Activated CD4-positive, alpha-beta T cell treated with anti-CD3 and anti-CD28 coated beads, Interleukin-2, amount 10 ng/mL, durations not matched to agents 24 days and 14 days (primary cell): ENCODE measurements at places on chromosomes 1 and 21. TPM values are rescaled to one million over a fixed set of nuclear protein-coding genes. Genes with fewer than 3 reads are reported as not detected.
A peak's percentile ranks its signal among the peaks of the same experiment; 100 is the strongest.

Gene RGS1
- 5.1 and 6.4 TPM in 2 replicates for total RNA-seq

Gene MKNK1
- total RNA-seq: 41.8 and 42.5 TPM in 2 replicates

DNA sequence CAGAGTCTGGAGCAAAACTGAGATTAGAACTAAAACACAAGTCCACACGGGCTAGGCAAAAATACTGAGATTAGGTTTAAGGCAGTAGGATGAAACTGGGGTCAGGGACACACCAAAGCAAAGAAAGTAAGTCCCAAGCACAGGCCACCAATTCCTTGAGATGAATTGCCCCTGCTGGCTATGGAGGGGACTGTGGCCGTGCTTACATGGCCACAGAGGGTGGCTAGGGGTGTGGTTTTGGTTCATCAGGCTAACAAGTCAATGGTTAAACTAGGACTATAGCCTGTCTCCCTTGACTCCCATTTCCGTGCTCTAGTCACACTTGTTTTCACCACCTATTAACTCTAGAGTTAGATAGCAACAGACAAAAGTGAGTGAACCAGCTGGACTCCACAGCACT, 394.8 kb downstream of the PBX1 start:
- no peak overlapping the region for H3K27ac ChIP-seq
- H3K36me3 ChIP-seq: no peaks in the 10 kb centered on the region
- no peak overlapping the region for H3K4me3 ChIP-seq
- DNase-seq: no peak

- no peak overlapping the region for H3K27ac ChIP-seq
- H3K4me1 ChIP-seq: no peaks in the 10 kb centered on the region
- H3K27me3 ChIP-seq: no peaks in the 10 kb centered on the region
- DNase-seq: no peak
- H3K36me3 ChIP-seq: no peaks in the 10 kb centered on the region
Observed at GRCh38 chr1:3321559-3322449, 132.7 kb upstream of the ARHGEF16 start.

DNA sequence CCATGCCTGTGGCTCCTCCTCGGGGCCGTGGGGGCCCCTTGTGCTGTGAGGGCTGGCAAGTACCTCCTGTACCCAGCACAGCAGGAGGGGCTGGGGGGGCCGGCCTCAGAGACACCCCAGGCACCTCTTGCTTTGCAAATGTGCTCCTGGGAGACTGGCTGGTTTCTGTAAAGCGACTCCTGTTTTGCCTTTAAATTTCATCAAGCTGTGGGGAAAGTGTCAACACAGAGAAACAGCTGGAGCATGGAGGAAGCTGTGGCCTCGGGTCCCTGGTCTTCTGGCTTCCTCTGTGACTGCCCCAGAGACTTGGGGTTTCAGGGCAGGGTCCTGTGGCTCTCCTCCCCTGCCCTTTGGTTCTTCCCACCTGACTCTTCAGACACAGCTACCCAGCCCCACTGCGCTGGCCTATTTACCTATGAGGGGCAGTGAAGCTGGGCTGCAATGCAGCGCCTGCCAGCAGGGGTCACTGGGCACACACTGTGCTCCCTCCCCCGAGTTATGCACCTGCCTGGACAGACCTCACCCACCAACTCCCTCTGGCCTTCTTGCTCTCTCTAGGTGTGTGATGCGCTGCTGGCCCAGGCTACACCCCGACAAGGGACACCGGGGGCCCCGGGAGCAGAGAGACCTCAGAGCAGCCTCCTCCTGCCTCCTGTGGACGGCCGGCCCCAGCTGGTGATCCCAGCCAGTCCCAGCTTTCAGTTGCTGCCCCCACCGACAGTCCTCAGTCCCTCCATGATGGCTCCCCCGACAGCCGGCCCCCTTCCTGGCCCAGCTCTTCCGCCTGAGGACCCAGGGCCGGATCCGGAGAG, 17.6 kb upstream of the PEX10 start:
- no peaks in the 10 kb centered on the region for H3K27me3 ChIP-seq
- H3K36me3 ChIP-seq: no peaks in the 10 kb centered on the region
- H3K4me3 ChIP-seq: no peak overlapping the region
- H3K27ac ChIP-seq: no peak overlapping the region
- no peak for DNase-seq

DNA sequence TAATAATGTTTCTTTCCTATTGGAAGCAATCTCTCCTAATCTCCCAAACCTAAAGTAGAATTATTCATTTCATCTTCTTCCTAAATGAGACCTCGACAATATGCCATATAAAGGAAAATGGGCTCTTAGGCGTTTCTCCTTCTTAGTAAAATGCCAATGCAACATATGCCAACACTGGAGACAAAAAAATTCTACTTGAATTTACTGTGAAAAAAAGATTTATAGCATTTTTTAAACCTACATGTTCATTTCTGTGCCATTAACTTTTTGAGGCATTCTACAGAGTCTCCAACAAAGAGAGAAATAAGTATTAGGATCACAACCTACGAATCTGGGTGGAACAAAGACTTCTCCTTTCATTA, 1.3 kb downstream of the WDR47 start:
- H3K27ac ChIP-seq: peak overlapping the region; percentile 85
- DNase-seq: no peak
- peaks cover 2% of the 10 kb centered on the region for H3K36me3 ChIP-seq
- H3K4me1 ChIP-seq: peaks cover 15% of the 10 kb centered on the region
- H3K27me3 ChIP-seq: peaks cover 7% of the 10 kb centered on the region

- no peak for DNase-seq
- no peaks in the 10 kb centered on the region for H3K4me1 ChIP-seq
- peaks cover 2% of the 10 kb centered on the region for H3K36me3 ChIP-seq
- H3K4me3 ChIP-seq: no peak overlapping the region
Observed at GRCh38 chr1:42979036-42979430, 20.4 kb upstream of the SLC2A1 start.

DNA sequence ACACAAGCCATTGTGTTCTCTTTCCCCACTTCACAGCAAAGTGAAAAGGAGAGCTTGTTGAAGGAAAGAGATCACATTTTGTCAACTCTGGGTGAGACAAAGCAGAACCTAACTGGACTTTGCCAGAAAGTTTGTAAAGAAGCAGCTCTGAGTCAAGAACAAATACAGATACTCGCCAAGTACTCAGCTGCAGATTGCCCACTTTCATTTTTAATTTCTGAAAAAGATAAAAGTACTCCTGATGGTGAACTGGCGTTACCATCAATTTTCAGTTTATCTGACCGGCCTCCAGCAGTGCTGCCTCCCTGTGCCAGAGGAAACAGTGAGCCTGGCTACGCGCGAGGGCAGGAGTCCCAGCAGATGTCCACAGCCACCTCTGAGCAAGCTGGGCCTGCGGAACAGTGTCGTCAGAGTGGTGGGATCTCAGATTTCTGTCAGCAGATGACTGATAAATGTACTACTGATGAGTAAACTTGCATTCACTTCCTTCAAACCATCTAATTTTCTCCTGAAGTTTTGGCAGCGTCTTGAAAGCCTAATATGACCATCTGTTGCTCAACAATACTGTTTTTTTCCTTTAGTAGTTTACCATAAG, 43.7 kb downstream of the BACH1 start:
- H3K36me3 ChIP-seq: peaks cover 25% of the 10 kb centered on the region
- no peaks in the 10 kb centered on the region for H3K27me3 ChIP-seq
- H3K4me1 ChIP-seq: peaks cover 27% of the 10 kb centered on the region
- DNase-seq: no peak
- H3K4me3 ChIP-seq: no peak overlapping the region

DNA sequence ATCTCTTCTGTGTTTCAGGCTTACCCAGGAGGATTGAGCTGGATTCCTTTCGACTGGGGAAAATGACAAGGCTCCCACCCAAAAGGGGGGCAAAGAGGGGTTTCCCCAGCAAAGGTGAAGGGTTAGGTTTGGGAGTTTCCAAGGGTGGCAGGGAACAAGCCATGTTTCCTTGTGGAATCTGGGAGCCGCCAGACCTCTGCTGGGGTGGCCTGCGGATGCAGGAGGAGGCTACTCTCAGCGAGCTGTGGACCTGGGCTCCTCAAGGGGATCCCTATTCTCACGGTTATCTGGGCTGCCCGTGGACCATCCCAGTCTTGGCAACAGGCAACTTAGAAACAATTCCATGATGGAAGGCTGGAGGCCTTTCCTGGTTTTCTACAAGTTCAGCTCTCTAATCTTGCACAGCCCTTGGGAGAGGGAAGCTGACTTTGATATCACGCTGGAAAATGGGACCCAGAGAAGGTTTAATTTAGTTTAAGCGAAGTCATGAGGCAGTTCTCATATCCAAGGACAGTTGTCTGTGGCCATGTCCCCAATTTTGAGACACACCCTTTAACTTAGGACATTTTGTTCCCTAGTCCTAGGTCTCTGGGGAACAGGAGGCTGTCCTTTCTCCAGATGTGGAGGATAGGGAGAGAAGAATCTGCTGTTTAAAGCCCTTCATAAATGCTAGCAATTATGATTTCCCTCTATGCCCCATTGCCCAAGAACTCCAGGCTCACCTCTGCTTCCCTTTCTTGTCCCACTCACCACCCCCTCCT, 24.7 kb upstream of the STUM start:
- H3K36me3 ChIP-seq: no peaks in the 10 kb centered on the region
- no peak overlapping the region for H3K27ac ChIP-seq
- no peak for DNase-seq
- peaks cover 13% of the 10 kb centered on the region for H3K27me3 ChIP-seq
- no peak overlapping the region for H3K4me3 ChIP-seq

- H3K27me3 ChIP-seq: peaks cover 11% of the 10 kb centered on the region
- peaks cover 2% of the 10 kb centered on the region for H3K4me1 ChIP-seq
- H3K4me3 ChIP-seq: no peak overlapping the region
- no peaks in the 10 kb centered on the region for H3K36me3 ChIP-seq
- H3K27ac ChIP-seq: no peak overlapping the region
- no peak for DNase-seq
Observed at GRCh38 chr21:37525810-37526209, 159.2 kb downstream of the DYRK1A start.
